ENCODE measurements at places on chromosomes 2 and 18. TPM values are rescaled to one million over a fixed set of nuclear protein-coding genes. Genes with fewer than 3 reads are reported as not detected.

Gene ABCG8
- total RNA-seq = not detected

Gene SP5
- 1.3 TPM for total RNA-seq

Gene SEH1L
- total RNA-seq = 45.0 TPM

Gene PDE11A
- total RNA-seq = 1.0 TPM

Gene IL37
- 118 TPM for total RNA-seq

Gene MATN3
- total RNA-seq = 0.34 TPM

Gene BARD1
- 75.9 TPM for total RNA-seq

GRCh38 chr2:1824202-1824905 lies 80.0 kb upstream of the PXDN start:
- H3K36me3 ChIP-seq = no peaks in the 10 kb centered on the region
- no peak overlapping the region for H3K27ac ChIP-seq
- no peak overlapping the region for H3K4me3 ChIP-seq

- no peak for DNase-seq
- no peak overlapping the region for H3K27ac ChIP-seq
- no peaks in the 10 kb centered on the region for H3K27me3 ChIP-seq
- peaks cover 48% of the 10 kb centered on the region for H3K4me1 ChIP-seq
- no peaks in the 10 kb centered on the region for H3K36me3 ChIP-seq
These were observed 27.6 kb upstream of the TMBIM1 start for GRCh38 chr2:218319813-218320365.

DNA sequence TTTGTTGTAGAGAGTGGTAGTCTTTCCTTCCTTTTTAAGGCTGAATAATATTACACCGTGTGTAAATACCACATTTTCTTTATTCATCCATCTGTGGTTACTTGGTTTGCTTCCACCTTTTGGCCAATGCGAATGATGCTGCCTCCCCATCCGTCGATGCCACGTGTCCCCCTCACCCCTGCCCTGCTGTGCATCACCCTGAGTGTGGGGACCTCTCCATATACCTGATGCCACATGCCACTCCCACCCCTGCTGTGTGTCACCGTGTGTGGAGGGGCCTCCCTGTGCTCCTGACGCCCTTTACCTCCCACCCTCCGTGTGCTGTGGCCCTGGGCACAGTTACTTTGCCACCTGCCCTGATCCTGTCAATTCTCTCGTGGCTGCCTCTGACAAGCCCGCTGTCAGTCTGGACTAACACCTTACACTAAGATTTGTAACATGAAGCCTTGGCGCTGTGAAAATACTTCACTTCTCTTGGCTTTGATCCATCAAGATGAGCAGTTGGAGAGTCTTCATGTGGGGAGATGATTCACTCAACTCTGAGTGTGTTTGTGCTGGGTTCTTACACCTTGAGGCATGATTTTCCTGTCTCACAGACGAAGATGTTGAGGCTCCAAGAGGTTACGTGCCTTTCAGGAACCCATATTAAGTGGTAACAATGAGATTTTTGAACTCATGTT lies 234.0 kb downstream of the ZNF407 start:
- no peaks in the 10 kb centered on the region for H3K4me1 ChIP-seq
- no peaks in the 10 kb centered on the region for H3K36me3 ChIP-seq
- H3K4me3 ChIP-seq = no peak overlapping the region
- H3K27ac ChIP-seq = no peak overlapping the region
- DNase-seq = no peak

GRCh38 chr2:37976411-37976810 lies 51.3 kb downstream of the RMDN2 start:
- H3K27me3 ChIP-seq = no peaks in the 10 kb centered on the region
- no peaks in the 10 kb centered on the region for H3K36me3 ChIP-seq
- H3K27ac ChIP-seq = no peak overlapping the region
- no peak for DNase-seq
- no peak overlapping the region for H3K4me3 ChIP-seq

- no peak overlapping the region for H3K4me3 ChIP-seq
- no peaks in the 10 kb centered on the region for H3K27me3 ChIP-seq
- no peaks in the 10 kb centered on the region for H3K4me1 ChIP-seq
- H3K36me3 ChIP-seq = no peaks in the 10 kb centered on the region
These were observed 40.7 kb upstream of the TMEM131 start for GRCh38 chr2:98036349-98037000.

- no peak overlapping the region for H3K27ac ChIP-seq
- DNase-seq = no peak
- H3K27me3 ChIP-seq = no peaks in the 10 kb centered on the region
- no peaks in the 10 kb centered on the region for H3K36me3 ChIP-seq
These were observed 2.1 kb downstream of the SPOPL start for GRCh38 chr2:138503652-138504051.

- no peaks in the 10 kb centered on the region for H3K27me3 ChIP-seq
- peaks cover 16% of the 10 kb centered on the region for H3K4me1 ChIP-seq
- peak overlapping the region; percentile 14 for H3K27ac ChIP-seq
- no peaks in the 10 kb centered on the region for H3K36me3 ChIP-seq
These were observed 57.9 kb upstream of the MSH2 start for GRCh38 chr2:47344890-47345589.

DNA sequence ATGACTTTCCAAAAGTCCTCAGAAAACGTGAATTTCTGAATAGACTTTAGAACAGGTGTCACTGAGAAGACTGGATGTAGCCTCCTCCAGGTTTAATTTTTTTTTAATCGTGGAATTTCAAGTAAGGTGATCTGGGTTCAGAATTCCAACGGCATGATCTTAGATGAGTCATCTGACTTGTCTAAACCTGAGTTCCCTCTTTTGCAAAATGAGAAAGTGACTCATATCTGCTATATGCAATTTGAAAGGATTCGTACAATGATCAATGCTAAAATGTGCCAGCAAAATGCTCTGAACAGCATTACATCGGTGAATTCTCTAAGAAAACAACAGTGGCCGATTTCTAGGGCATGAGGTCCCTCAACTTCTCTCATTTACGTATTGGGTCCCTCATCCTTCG lies 69.1 kb upstream of the ZNF516 start:
- peaks cover 32% of the 10 kb centered on the region for H3K4me1 ChIP-seq
- H3K27me3 ChIP-seq = no peaks in the 10 kb centered on the region
- H3K27ac ChIP-seq = peak overlapping the region; percentile 84
- H3K4me3 ChIP-seq = no peak overlapping the region

- H3K27ac ChIP-seq = no peak overlapping the region
- H3K27me3 ChIP-seq = no peaks in the 10 kb centered on the region
- H3K4me1 ChIP-seq = peaks cover 2% of the 10 kb centered on the region
- no peak for DNase-seq
- no peak overlapping the region for H3K4me3 ChIP-seq
These were observed 1.4 kb upstream of the ACTG2 start for GRCh38 chr2:73891276-73891901.

GRCh38 chr2:20573620-20574422 lies 77.1 kb downstream of the HS1BP3 start:
- peak overlapping the region; percentile 38 for H3K27ac ChIP-seq
- no peak overlapping the region for H3K4me3 ChIP-seq
- H3K4me1 ChIP-seq = peaks cover 53% of the 10 kb centered on the region
- no peaks in the 10 kb centered on the region for H3K36me3 ChIP-seq

DNA sequence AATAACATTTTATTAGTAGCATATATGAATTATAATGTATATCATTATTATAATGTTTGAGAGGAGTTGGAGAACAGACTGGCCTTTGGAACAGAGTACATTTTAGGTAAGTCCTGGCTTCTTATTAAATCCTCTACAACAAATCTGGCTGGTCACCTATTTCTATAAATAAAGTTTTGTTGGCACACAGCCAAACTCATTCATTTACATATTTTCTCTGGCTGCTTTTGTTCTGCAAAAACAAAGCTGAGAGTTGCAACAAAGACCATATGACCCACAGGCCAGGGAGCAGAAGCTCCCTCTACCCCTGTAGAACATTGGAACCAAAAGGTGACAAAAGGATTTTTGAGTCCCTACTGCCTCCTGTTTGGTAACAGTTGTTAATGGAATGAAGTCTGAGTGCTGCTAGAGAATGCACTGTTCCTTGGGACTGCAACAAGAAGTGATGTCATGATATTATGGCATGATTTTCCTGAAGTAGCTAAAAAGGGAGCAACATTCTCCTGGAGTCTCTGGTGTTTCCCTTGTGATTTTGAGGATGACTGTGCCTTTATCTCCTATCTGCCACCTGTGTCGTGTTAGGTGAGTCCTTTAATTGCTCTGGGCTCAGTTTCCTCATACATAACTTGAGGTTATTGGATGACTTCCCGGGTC lies 22.0 kb upstream of the SP9 start:
- no peak overlapping the region for H3K27ac ChIP-seq
- no peaks in the 10 kb centered on the region for H3K4me1 ChIP-seq
- no peak overlapping the region for H3K4me3 ChIP-seq
- H3K27me3 ChIP-seq = peaks cover 36% of the 10 kb centered on the region

- H3K27me3 ChIP-seq = no peaks in the 10 kb centered on the region
- no peak overlapping the region for H3K4me3 ChIP-seq
- no peaks in the 10 kb centered on the region for H3K4me1 ChIP-seq
- no peak for DNase-seq
- H3K36me3 ChIP-seq = no peaks in the 10 kb centered on the region
These were observed 76.0 kb downstream of the CBLN2 start for GRCh38 chr18:72468021-72468710.

- H3K4me3 ChIP-seq = no peak overlapping the region
- H3K36me3 ChIP-seq = no peaks in the 10 kb centered on the region
- DNase-seq = no peak
- no peaks in the 10 kb centered on the region for H3K27me3 ChIP-seq
- no peak overlapping the region for H3K27ac ChIP-seq
These were observed 219.9 kb downstream of the SH3RF3 start for GRCh38 chr2:109348671-109349502.
